ENCODE measurements at places on chromosomes 4 and X.

GRCh38 chr4:53281438-53281837 lies 84.4 kb downstream of the SCFD2 start:
- DNase-seq = no peak

GRCh38 chr4:161419822-161420221 lies 744.0 kb downstream of the FSTL5 start:
- DNase-seq = no peak

- no peak for DNase-seq
Measured at GRCh38 chr4:182188622-182189021, 54.6 kb upstream of the TENM3 start.

GRCh38 chr4:2829933-2830451 lies 13.7 kb upstream of the ADD1 start:
- DNase-seq = no peak

GRCh38 chrX:150574559-150575418 lies 6.4 kb downstream of the MTM1 start:
- no peak for DNase-seq

DNA sequence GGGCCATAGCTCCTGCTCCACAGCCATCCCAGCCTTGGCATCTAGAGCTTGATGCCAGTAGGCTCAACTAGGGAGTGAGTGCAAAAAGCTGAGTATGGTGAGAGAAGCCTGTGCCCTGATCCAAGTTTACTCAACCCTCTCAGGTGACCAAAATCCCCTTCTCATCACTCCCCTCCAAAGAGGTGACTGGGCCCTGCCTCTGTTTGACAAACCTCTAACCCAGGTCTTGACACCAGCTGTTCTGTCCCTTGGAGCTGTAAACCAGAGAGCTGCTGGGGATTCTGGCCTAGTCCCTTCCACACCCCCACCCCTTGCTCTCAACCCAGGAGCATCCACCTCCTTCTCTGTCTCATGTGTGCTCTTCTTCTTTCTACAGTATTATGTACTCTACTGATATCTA lies 73.5 kb downstream of the MSN start:
- no peak for DNase-seq

GRCh38 chrX:87728459-87728858 lies 210.9 kb downstream of the KLHL4 start:
- no peak for DNase-seq

- no peak for DNase-seq
Measured at GRCh38 chr4:1609901-1610790, 74.0 kb downstream of the FAM53A start.
